ENCODE measurements at places on chromosomes 13 and 19.

DNA sequence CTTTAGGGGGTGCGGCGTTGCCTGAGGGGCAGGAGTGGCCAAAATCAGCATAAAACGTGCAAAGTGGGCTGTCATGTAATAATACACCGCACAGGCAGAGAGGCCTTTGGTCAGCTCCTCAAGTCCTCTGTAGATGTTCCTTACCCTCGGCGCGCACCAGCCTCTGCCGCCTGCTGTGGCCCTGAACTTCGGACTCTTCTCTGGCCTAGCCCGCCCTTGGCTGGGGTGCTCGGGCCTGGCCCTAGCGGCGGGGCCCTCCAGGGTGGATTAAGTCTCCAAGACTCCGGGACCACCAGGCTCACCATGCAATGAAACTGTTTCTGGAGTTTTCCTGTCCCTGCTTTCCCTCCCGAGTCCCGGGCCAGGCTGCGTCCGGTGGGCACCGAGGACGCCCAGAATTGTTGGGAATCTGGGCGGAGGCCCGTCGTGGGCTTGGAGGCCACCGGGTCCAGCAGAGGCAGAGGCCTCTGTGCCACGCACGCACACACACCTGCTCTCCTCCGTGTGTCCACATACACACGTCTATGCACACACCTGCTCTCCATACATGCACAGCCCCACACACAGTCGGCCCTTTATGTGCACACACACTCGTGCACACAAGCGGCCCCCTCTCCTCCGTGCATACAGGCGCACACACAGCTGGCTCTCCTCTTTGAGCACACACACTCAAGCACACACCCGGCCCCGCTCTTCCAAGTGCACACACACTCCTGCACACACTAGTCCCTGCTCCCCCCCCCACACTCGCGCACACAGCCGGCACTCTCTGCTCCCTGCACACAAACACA lies 1.5 kb upstream of the TFDP1 start:
- DNase-seq: no peak

DNA sequence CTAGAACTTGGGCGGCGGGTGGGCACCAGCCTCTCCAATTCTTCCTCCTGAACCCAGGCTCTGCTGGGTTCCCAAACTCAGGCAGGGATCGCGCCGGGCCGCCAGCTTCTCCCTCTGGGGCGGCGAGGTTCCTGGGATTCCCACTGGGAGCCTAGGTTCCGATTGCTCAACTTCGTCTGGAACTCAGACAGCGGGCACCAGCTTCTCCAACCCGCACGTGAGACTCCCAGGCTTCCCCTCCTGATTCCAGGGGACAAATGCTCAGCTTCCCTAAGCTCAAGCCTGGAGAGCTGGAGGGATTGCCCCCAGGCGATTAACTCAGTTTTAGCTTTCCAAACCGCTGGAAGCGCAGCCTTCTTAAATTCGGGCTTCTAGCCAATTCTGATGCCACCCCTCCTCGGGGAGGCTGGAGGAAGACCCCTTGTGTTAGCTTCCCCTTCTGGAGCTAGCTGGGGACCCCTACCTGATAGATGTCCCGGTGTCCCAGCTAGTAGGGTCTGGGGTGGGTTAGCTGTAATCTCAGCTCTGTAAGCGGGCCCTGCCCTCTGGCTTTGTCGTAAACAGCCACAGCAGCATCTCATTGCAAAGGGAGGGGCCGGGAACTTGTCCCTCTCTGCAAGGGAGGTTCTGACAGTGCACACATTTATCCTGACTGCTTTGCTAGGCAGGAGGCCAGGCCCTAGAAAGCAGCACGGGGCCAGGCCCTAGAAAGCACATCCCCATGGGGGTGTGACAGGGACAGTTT lies 671 bp downstream of the MCOLN1 start:
- no peak for DNase-seq

DNA sequence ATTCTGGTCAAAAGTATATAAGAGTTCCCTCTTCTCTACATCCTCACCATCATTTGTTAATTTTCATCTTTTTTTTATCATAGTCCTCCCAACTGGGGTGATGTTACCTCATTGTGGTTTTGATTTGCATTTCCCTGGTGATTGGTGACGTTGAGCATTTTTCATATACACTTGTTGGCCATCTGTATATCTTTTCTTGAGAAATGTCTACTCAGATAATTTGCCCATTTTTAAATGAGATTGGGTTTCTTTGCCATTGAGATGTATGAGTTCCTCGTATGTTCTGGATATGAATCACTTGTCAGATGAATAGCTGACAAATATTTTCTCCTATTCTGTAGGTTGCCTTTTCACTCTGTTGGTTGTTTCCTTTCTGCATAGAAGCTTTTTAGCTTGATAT lies 2.4 kb downstream of the CD33 start:
- DNase-seq: no peak

GRCh38 chr19:18896421-18896841 lies 473 bp upstream of the CERS1 start:
- no peak for DNase-seq

DNA sequence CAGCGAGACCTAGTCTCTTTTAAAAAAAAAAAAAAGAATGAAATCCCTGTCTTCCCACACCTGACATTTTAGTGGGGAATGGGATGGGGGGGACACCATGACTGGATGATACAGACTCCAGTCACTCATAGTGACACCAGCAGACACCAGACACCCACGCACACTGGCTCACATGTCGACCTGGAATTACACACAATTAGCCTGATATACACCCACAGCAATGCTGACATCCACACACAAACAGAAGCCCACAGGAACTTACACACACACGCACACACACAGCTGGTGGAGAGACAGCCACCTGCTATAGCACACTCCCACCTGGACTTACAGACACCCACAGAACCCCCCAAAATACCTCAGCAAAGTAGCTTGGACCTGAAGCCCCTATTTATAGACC lies 8.3 kb upstream of the NANOS3 start:
- no peak for DNase-seq

All from AG09319 (cell line).